Aorta (tissue), 5 donors: ENCODE measurements at places on chromosomes 2 and 18. TPM values are rescaled to one million over a fixed set of nuclear protein-coding genes. Genes with fewer than 3 reads are reported as not detected.

MAP3K19 gene
- total RNA-seq, result not detected

PXDN gene
- total RNA-seq, result 100 TPM

PPP1R1C gene
- total RNA-seq, result 0.81 TPM

UGT1A5 gene
- not detected for total RNA-seq

HNMT gene
- total RNA-seq, result 35.8 TPM

NFE2L2 gene
- 131 TPM for total RNA-seq

PIKFYVE gene
- 31.9 TPM for total RNA-seq

ADRA2B gene
- 0.81 TPM for total RNA-seq

- DNase-seq, result no peak
These were observed 359.8 kb downstream of the CTNNA2 start for GRCh38 chr2:79872656-79873055.

DNA sequence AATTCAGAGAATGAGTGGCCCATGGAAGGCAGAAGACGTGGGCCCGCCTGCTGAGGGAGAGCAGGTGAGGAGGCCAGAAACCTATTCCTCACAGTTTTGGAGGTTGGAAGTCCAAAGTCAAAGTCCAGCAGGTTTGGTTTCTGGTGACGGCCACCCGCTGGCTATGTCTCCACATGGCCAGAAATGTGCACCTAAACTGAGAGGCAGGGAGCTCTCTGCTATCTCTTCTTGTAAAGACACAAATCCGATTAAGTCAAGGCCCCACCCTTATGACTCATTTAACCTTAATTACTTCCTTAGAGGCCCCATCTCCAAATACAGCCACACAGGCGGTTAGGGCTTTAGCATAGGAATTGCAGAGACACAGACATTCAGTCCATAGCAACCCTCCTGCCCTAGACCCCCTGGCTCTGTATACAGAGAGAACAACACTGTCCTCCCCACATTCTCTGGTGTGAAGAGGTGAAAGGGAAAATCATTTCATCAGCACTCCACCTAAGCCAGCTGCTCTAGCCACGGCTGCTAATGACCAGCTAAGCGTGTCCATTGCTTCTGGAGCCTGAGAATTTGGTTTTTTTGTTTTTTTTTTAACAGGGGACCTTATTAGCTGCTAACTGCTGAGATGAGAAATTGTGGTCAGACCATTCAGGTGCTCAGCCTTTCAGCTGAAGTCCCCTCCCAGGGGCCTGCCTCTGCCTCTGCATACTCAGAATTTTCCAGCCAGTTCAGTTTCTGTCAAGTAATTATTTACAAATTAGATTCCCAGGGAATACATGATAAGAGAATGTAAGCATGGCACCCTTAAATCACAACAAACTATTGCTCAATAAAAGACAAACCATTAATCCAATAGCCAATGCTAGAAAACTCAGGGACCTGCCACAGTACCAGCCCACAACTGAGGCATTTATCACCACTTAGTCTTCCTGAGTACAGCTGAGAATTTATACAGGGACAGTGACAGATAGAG is 368.7 kb upstream of the ID2 start:
- no peak for DNase-seq

DNA sequence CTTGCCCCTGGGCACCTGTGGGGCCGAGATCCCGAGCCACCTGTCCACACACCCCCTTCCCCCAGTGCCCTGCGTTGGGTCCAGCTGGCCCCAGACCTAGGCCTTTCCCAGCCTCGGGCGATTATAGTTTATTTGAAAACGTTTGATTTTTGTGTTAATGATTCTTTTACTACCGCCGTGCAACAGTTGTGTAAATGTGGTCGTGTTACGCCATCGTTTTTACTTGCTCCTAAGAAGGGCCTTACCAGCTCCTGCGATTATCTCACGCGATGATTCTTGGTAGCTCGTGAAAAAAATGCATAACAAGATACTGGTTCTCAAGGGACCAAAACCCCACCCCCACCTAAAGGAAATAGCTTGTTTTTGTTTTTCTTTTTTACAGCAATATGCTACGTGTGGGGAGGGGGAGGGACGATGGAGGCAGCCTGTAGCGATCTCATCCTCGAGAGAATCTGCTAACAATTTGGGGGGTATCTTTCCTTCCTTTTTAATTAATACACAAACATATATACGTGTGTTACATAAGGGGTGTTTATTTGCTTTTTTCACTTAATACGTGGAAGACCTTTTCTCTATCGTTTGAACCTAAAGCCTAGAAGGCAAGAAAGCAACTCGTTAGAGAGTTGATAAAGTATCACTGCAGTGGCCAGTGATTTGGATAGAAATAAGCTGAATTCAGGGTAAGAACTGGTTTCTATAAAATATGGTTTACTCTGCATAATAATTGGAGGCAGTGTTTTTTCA is 1.0 kb downstream of the ZDBF2 start:
- DNase-seq, result no peak

DNA sequence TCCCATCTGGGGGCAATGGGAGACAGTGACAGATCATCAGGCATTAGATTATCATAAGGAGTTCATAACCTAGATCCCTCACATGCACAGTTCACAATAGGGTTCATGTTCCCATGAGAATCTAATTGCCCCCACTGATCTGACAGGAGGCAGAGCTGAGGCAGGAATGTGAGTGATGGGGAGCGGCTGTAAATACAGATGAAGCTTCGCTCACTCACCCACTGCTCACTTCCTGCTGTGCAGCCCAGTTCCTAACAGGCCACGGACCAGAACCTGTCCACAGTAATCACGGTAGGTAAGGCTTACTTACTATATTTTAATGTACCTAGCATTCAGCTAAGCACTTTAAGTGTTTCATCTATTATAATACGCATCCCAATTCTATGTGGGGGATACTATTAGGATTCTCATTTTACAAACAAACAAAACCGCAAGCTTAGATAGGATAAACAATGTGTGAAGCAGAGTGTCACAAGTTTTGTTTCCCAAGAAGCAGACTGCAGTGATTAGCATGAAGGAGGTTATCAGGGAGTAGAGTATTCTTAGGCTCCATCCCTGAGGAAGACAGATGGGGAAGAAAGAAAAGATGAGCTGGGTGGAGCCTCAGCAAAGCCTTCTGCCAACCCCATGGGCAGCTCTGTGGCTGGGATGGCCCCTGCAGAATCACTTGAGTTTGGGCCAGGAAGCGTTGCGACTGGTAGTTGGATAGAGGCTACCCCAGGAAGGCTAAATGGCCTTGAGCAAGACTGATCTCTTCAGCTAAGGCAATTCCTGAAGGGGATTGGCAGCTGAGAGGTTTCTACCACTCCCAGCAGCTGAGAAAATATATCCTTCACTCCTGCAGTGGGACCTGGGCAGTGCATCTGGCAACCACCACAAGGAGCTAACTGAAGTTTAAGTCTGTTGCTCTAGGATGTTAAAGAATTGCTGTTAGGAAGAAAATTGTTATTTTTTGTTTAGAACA is 133.1 kb downstream of the MREG start:
- DNase-seq, result no peak

GRCh38 chr2:215680605-215681598 is 245.0 kb upstream of the FN1 start:
- no peak for DNase-seq

- DNase-seq, result peak; percentile 85
These were observed 84.9 kb upstream of the EPB41L3 start for GRCh38 chr18:5628512-5629255.

GRCh38 chr2:239710953-239711861 is 310.4 kb upstream of the HDAC4 start:
- peak; percentile 19 for DNase-seq

DNA sequence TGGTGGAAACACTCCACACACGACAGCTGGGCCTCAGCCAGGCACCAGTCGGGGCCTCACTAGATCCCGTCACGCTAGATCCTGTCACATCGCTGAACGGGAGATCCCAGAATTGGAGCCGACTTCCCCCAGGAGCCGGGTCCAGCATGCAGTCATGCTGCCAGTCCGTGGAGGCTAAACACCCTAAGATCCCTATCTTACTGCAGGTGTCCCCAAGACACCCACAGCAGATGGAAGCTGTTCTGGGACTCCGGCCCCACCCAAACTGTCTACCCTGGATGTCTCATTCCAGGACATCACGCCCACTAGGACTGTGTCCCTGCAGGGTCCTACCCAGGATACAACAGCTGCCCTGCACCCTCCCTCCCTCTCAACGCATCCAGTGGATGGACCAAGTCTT is 23.4 kb downstream of the ZNF516 start:
- DNase-seq, result no peak

- peak; percentile 78 for DNase-seq
These were observed 2.3 kb downstream of the KCNE4 start for GRCh38 chr2:223054193-223054781.

GRCh38 chr2:189309331-189309730 is 129.8 kb upstream of the COL5A2 start:
- no peak for DNase-seq

GRCh38 chr2:200161458-200161857 is 145.0 kb upstream of the SPATS2L start:
- DNase-seq, result no peak

DNA sequence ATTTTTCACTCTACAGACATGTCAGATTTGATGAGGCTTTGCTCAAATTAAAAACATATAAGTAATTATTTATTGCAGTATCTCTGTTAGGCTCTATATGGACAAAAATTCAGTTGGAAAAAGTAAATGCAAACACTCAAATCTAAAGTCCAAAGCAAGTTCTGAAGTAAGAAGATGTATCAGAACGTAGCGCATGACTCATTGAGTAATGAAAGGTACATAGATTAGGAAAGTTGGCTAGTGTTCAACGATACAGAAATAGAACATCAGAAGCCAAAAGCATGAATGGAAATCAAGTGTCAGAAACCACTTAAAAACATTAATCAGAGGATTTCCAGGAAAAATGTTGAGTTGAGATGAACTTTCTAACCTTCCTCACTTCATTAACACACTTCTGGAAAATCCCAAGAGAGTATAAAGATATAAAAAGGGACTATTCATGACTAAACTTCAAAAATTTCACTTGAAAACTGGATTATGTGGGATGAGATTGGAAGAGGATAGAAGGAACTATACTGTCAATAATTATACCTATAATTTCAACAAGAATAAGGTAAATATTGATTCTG is 494.1 kb downstream of the LRRTM4 start:
- DNase-seq, result no peak

DNA sequence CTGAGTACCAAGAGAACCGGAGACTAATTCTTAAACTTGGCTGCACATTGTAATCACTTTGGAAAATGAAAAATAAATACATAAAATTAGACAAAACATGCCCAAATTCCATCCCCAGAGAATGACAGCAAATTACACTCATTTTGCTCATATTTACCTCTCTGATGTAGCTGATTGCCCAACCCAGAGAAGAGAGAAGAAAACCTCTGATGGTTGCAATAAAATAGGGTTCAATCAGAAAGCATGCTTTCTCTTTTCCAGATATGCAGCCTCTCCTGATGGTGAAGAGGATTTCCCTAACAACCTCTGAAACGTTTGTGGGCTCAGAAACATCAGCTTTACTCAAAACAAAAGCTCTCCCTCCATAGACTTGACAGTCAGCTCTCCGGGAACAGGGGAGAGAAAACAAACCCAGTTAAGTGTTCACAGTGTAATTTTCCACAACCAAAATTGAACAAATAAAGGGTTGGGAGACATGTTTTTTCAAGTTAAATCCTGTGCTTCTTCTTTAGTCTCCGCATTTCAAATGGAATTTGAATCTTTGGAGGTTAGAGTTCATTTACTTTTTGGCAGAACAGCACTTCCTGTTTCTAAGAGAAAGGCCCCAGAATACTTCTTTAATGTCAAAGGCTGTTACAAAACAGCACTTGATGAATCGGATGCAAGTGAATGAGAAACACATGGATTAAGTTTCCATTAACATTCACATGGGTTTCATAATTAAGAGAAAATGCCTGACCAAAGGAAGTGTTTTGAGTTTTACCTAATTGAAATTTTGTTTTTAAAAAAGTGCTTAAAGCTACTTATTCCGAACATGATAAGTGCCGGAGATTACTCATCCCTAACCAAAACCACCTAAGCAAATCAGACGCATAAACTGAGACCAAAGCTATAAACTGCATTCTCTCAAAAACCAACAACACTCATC is 570.1 kb upstream of the SYT4 start:
- no peak for DNase-seq

- DNase-seq, result no peak
These were observed 75.3 kb downstream of the GORASP2 start for GRCh38 chr2:171004363-171004762.

- no peak for DNase-seq
These were observed 483.5 kb upstream of the GCFC2 start for GRCh38 chr2:76194031-76194775.

- no peak for DNase-seq
These were observed 97.5 kb downstream of the MRO start for GRCh38 chr18:50722311-50722710.
